ENCODE measurements at places on chromosomes 2 and 18.

DNA sequence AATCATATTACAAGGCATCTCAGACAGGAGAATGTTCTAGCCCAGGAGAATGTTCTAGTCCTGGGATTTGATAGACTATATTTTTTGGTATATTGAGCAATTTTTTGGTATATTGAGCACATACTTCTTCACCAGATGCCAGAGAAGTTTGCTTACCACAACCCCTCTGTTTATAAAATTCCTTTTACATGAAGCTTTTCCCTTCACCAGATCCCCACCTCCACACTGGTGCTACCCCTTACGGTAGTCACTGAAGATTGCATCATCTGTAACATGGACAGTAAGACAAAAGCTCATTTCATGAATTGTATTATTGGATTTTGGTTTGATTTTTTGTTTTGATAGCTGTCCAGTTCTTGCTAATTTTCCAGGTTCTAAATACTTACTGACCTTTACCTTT lies 7.2 kb upstream of the HNMT start:
- no peak for DNase-seq

- no peak for DNase-seq
These were observed 5.6 kb downstream of the LAMA3 start for GRCh38 chr18:23694637-23695430.

DNA sequence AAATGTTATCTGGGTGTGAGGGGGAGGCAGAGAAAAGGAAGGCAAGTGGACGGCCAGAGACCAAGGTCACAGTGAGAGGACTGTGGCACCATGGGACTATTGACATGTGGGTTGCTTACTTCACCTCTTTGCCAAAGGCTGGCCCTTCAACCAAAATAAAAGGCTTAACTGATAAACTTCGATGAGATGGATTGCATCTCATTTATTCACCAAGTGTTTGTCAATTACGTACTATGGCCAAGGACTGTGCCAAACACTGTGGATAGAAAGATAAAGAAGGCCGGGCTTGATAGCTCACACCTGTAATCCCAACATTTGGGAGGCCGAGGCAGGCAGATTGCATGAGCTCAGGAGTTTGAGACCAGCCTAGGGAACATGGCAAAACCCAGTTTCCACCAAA lies 98.7 kb upstream of the CCBE1 start:
- DNase-seq, result no peak

DNA sequence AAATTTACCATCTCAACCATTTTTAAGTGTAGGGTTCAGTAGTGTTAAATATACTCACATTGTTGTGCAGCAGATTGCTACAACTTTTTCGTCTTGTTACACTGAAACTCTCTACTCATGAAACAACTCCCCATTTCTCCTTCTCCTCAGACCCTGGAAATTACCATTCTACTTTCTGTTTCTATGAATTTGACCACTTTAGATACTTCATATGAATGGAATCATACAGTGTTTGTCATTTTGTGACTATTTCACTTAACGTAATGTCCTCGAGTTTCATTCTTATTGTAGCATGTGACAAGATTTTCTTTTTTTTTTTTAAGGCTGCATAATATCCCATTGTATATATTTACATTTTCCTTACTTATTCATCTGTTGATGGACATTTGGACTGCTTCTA lies 203.8 kb downstream of the PLCL1 start:
- no peak for DNase-seq

GRCh38 chr18:3207565-3207964 lies 12.2 kb downstream of the MYOM1 start:
- no peak for DNase-seq

DNA sequence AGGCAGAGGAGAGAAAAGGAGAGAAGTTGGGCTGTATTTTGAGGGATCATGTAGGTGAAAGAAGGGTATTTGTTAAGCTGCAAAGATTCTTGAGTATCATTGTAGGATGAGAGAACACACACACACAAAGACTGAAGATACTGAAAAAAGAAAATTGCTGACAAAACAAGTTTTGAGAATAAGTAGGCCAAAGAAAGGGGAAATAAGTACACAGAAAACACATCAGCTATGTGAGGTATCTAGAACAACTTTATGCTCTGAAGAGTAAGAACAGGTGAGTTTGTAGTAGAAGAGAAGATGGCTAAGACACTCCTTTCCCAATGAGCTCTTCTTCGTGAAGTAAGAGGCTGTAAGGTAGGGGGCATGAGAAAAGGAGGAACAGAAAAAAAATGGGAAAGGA lies 28.2 kb downstream of the METTL8 start:
- DNase-seq, result no peak

- no peak for DNase-seq
These were observed 5.2 kb upstream of the NOSTRIN start for GRCh38 chr2:168797286-168797655.

DNA sequence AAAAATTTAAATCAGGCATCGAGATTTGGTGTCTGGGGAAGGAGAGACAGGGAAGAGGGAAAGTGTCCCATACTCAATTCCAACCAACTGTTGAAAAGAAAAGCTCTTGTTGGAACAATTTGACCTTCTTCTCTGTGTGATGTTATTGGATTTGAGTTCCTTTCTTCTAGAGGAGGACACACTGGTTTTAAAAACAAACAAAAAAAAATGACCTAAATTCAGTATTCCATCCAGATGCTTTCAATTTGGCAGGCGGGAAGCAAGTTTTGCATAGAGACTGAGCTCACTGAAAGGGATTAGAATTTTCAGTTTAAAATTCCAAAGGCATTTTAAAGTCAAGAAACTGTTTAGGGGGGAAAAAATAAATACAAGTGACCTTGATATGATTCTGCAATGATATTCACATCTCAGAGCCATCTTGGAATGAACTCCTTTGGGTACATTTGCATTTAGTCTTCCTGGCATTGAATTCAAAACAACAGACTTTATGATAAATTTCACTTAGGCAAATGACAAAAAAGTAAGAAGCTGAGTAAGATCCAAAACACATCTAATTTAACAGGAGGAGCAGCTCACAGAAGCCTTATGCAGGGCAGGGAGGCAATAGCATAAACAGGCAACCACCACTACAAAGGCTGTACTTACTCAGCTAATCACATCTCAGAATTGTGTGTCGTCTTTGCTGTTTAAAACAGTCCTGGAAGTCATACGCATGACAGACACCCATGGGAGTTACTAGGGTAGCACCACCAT lies 126.8 kb downstream of the CDH20 start:
- DNase-seq, result no peak
